Tongue (tissue), 3 donors: ENCODE measurements at places on chromosomes 2 and 18.

DNA sequence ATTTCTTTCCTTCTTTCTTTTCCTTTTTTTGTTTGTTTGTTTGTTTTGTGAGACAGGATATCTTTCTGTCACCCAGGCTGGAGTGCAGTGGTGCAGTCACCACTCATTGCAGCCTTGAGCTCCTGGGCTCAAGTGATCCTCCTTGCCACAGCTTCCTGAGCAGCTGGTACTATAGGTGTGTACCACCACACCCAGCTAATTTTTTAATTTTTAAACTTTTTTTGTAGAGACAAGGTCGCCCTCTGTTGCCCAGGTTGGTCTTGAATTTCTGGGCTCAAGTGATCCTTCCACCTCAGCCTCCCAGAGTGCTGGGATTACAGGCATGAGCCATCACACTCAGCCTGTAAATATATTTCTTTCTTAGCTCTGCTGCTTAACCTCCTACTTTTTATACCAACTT lies 83.4 kb upstream of the CYP20A1 start:
- no peak for DNase-seq

GRCh38 chr2:242054881-242055801 lies 185.6 kb downstream of the RTP5 start:
- no peak for DNase-seq

DNA sequence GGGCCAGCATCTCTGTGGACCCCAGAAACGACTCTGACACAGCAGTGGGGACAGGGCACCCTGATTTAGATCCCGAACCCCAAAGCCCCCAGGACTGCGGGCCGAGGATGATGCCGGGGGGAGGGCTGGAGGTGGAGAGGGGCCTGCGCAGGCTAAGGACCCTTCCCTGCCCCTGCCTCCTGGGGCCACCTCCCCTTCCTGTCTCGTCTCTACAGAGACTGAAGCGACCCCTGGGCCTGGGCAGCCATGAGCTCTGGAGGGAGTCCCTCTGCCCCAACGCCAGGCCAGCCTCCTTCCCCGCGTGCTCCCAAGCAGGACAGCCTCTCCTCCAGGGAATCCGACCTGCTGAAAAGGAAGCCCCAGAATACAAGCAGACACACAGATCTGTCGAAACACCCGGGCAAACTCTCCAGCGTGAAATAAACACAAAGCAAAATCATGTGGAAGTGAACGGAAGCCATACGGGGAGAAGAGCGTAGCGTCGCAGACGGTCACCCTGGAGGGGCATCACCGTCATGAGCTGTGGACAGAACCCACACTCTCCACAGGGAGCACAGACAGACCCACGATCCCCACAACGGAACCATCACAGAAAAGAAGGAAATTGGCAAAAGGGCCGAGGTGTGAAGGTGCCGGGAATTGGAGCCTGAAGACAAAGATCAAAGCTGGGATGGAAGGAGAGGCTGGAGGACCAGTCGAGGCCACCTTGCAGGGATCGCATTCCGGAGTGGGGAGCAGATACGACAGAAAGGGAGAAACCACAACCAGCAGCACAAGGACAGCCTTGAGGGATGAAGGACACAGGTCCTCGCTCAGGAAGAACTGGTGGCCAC lies 51.0 kb upstream of the CTDP1 start:
- no peak for DNase-seq

- peak; percentile 27 for DNase-seq
Observed at GRCh38 chr2:218329826-218330593, 26.6 kb upstream of the CATIP start.

GRCh38 chr2:58140508-58141072 lies 94.0 kb downstream of the VRK2 start:
- DNase-seq = no peak

- DNase-seq = no peak
Observed at GRCh38 chr2:1798115-1798784, 53.9 kb upstream of the PXDN start.

DNA sequence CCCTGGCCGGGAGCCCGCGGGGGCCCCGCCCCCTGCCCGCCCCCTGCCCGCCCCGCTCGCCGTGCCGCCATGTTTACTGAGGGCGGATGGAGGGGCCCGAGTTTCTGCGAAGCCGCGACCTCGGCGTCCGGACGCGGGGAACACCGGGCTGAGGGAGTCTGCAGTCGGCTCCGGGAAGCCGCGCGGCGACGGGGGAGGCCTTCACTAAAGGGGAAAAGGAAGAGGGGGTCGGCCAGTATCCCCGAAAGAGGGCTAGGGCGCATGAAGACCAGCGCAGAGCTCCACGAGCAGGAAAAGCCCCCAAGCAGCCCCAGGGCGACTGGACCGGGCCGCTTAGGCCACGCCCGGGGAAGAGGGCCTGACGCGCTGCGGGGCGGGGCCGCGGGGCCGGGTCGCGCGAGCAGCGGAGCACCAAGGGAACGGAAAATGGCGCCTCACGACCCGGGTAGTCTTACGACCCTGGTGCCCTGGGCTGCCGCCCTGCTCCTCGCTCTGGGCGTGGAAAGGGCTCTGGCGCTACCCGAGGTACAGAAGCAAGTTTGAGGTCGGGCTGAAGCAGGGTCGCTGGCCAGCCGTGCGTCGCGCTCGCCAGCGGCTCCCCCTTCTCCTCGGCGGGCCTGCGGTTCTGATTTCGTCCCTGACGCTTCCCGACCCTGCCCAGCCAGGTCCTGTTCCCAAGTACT lies at the start of the genes ATRAID and SLC5A6:
Gene ATRAID, plus strand, starts transcription at position 99 of the 683 bp plus-strand sequence. Its CDS starts 328 bp downstream, at position 427.
Gene SLC5A6, minus strand, starts transcription at position 326 of the 683 bp plus-strand sequence. CDS start 4,618 bp downstream, outside the sequence.
- peak; percentile 95 for DNase-seq

GRCh38 chr2:45256867-45257641 lies 247.8 kb upstream of the SIX2 start:
- DNase-seq = no peak
